ENCODE measurements at places on chromosomes 5 and 9.

DNA sequence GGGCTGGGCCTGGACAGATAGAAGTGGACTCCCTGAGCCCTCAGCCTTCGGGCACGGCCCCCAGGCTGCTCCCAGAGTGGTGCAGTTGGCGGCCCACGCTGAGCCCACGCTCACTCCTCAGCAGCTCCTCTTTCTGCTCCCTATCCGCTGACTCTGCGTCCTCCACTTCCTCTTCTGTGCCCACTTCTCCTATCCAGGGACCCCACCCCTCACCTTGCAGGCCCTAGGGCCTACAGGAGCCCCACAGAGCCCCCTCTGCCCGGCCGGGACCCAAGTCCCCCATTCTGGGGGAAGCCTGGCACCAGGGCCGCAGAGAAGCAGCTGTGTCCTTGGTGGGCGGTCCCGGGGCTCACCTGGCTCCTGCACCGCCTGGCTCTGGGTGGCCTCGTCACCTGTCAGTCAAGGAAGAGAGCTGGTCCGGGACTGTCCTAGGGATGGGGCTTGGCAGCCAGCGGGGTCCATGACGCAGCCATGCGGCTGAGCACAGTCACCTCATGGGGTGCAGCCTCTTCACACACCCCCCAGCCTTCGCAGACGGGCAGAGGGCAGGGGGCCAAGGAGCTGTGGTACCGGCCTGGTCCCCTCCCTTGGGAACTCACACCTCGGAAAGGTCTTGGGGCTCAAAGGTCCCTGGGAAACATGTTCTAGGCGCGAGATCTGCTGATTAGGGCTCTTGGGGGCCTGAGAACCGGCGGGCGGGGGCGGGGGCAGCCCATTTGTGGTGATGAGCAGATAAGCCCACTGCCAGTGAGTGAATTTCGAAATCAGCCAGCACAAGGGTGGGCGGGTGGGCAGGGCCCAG, 5.4 kb upstream of the NRARP start:
- no peak for DNase-seq

DNA sequence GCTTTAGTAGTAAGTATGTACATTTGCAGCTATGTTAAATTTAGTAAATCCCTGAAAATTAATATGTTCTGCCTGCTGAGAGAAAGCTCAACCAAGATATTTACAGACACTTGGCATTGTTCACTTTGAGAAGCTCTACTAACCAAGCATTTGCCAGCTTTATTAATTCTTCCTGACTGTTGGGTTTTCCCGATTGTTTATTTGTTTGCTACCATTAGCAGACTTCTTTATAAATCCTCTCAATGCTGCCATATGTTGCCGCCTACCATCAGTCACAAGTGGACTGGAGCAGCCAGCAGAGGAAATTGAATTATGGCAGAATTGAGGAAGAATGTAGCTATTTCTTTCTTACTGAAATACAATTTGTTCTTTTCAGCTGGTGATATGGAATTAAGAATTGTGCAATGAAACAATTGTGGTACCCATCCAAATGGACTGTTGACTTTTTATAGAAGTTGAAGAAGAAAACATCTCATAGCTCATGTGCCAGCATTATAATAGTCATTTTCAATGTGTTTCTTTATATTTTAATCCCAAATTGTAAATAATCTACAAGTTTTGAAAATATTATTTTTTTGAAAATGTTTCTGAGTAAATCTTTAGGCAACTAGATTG, 588.7 kb upstream of the CDH6 start:
- DNase-seq: no peak

GRCh38 chr9:17159469-17159868, 24.6 kb downstream of the CNTLN start:
- DNase-seq: no peak

DNA sequence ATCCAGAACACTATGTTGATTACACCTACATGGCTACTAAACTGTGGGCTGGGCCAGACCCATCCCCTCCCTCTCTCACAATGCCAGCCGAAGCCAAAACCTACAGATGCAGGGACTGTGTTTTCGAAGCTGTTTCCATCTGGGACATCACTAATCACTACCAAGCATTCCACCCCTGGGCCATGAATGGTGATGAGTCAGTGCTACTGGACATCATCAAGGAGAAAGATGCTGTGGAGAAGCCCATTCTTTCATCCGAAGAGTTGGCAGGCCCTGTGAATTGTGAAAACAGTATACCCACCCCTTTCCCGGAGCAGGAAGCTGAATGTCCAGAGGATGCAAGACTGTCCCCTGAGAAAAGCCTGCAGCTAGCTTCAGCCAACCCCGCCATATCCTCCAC, 65.0 kb downstream of the ZNF462 start:
- DNase-seq: no peak

GRCh38 chr5:40121236-40121635, 558.5 kb upstream of the PTGER4 start:
- DNase-seq: no peak

GRCh38 chr9:31740705-31741104, 643.7 kb upstream of the ACO1 start:
- no peak for DNase-seq

DNA sequence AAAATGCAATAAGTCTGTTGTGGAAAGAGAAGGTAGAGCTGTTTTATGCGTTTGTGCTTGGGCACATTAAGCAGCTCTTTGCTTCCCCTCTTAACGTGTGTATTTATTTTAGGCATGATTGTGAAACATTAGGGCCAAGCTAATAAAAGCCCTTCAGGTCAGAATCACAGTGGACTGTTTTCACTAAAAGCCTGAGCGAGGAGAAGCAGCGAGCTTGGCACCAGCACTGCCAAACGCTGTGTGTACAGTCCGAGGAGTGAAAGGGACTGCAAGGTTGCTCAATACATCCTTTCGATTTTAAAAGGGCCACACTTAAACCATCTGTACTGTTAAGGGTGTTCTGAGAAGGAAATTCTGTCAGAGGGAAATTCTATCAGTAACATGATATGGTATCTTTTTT, 107.2 kb upstream of the CKMT2 start:
- no peak for DNase-seq

DNA sequence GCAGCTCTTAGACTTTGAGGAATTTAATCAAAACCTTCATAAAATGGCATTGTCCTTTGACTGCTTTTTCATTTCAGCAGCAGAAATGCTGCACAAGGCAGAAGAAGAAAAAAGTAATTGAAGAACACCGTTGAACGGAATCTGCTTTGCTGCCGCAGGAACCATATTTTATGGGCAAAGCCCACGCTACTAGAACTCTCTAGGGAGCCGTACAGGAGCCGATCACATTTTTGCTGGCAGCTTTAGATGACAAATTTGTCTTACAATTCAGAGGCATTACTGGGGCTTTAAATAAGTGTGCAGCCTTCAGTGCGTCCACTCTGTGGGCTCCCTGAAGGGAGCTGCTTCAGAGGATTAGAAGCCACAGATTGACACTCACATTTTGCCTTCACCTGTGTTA, 5.4 kb downstream of the CFAP90 start:
- no peak for DNase-seq

DNA sequence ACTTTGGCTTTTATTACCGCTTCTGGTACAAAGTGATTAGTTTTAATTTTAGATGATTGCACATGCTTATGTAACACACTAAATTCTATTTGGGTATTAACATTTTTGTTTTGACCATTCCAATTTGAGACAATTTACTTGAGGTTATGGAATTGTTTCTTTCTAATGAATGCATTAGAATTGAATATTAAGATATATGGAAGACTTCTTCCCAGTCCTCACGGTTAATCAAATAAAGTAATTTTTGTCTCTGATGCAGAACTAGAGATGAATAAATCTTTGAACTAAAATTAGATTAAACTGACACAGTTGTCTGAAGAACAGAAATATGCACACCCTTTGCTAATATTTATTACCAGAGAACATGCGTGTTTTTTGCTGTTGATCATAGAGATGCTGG, 127.1 kb upstream of the FBXL17 start:
- DNase-seq: no peak

GRCh38 chr9:129554649-129555048, 66.3 kb downstream of the C9orf50 start:
- DNase-seq: no peak

GRCh38 chr5:72366324-72366976, 46.3 kb downstream of the PTCD2 start:
- peak; percentile 36 for DNase-seq

DNA sequence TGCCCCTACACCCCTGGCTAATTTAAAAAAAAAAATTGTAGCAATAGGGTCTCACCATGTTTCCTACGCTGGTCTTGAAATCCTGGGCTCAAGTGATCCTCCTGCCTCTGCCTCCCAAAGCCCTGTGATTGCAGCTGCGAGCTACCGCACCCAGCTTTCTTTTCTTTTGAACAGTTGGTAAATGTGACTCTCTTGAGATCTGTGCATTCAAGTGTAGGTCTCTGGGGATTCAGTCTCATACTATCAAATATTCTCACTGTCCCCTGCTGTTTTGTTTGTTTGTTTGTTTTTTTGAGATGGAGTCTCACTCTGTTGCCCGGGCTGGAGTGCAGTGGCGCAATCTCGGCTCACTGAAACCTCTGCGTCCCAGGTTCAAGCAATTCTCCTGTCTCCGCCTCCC, 42.3 kb upstream of the CXXC5 start:
- no peak for DNase-seq

DNA sequence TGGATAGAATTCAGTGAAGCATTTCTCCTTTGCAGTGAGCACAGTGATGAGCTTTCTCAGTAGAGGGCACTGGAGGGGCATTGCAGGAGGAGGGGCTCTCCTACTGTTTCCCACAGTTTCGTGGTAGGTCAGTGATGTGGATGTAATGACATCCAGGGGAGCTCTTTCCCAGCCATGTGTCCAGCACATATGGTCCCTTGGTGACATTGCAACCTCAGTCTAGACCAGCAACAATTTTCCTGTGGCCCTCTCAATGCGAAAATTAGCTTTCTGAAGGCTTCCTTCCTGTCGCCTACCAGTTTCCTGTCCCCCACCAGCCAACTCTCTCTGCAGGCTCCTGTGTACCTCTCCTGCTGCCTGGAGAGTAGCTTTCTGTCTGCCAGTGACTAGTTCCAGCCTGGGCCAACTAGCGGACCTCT, 6.9 kb upstream of the PDCL start:
- DNase-seq: no peak

- no peak for DNase-seq
These were observed 364.7 kb upstream of the CD180 start for GRCh38 chr5:67561151-67561932.

DNA sequence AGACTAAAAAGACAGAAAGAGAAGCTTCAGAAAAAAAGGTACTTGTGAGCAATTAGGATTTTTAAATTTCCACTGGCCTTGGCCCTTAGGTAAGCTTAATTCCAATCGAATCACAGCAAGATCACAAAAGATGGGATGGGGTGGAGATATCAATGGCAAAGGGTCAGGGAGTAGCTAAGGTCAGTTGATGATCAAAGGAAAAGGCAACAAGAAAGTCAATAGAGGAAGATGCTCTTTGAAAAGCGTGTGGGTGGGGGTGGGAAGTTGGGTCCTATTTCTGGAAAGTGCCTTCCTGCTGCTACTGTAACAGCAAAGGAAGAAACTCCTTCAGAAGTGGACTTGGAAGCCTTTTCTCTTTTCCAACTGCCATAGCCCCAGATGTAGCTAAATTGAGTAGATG, 7.3 kb downstream of the C1QTNF3 start:
- DNase-seq: no peak

DNA sequence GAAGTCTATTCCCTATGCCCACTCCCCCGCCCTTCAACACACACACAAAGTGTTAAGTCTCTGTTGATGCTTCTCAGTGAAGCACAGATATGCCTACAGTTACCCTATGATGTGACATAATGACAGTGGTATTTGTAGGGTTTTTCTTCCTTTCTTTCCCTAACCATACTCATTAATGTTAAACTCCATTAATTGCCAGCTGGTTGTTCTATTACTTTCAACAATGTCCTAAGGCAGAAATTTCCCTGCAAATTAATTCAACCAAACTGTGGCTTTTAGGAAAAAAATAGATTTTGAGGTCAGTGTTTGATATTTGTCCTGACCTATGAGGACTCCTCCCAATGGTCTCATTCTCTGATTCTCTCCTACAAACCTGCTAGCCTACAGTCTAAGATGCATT, 38.2 kb upstream of the SLCO6A1 start:
- no peak for DNase-seq

- DNase-seq: no peak
These were observed 2.8 kb upstream of the RUSC2 start for GRCh38 chr9:35487081-35487480.

- DNase-seq: no peak
These were observed 136.6 kb downstream of the SEMA6A start for GRCh38 chr5:116437922-116438578.

GRCh38 chr5:87442419-87442818, 29.7 kb upstream of the CCNH start:
- no peak for DNase-seq

- no peak for DNase-seq
These were observed 52.9 kb upstream of the APC start for GRCh38 chr5:112684737-112685136.

DNA sequence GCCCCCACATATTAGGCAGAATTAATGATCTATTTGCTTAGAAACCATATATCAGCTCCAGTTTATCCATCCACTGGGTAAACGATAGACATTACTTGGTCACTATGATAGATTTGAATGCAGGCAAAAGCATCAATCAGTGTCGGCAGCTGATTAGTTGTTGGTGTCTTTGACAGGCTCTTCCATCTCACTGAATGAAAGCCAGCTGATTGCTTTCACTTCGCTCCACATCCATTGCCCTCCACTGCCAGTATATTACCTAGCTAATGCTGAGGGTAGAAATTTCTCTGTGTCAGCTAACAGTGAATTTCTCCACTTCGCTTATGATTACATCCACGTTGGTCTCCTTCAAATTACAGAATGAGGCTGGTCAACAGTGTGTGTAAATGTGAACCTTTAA, 821.3 kb upstream of the TYRP1 start:
- peak; percentile 64 for DNase-seq

DNA sequence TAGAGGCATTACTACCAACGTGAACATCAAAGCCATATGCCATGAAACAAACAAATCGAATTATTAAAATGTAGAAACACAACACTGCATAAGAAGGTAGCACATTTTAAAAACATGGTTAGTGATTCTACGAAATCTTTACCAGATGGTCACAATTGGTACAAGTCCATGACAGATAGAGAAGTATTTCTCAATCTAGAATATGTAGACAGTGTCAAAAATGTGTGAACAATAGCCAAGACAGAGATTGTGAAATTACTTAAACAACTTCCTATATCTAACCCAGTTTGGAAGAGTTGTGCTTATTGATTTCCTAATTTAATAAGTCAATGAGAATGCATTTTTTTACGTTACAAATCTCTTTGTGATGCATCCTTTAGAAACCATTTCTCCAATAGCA, 1121.6 kb downstream of the MAT2B start:
- no peak for DNase-seq

GRCh38 chr5:169142264-169142970, 158.5 kb downstream of the SLIT3 start:
- DNase-seq: no peak

GRCh38 chr5:119285070-119285916, 70.5 kb upstream of the TNFAIP8 start:
- no peak for DNase-seq

GRCh38 chr5:131353991-131354390, 90.1 kb downstream of the CDC42SE2 start:
- DNase-seq: no peak

GRCh38 chr5:41843456-41844370, 26.5 kb downstream of the OXCT1 start:
- DNase-seq: peak; percentile 69
